Activated CD4-positive, alpha-beta T cell treated with anti-CD3 and anti-CD28 coated beads for 24 hours (primary cell): ENCODE measurements at places on chromosomes 13 and 19.

DNA sequence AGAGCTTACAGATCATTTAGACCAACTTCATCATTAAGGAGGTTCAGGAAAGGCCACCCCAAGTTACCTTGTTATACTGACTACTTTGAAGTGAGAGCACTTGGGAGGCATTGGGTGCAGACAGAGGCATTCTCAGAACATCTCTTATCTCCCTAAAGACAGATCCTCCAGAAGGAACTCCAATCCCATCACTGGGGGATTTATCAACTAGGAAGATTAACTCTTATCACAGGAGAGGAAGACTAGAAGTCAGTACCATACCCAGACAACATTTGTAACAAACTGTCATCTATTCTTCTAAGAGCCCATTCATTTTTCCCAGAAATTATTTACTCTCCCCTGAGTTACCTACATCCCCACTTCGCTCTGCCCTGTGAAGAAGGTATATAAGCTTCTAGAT is 5.8 kb upstream of the RFXAP start:
- DNase-seq, result no peak

GRCh38 chr13:48302871-48303358 is 636 bp upstream of the RB1 start:
- DNase-seq, result no peak

- DNase-seq, result no peak
Observed at GRCh38 chr13:89315287-89315686, 1644.1 kb downstream of the SLITRK5 start.

- DNase-seq, result no peak
Observed at GRCh38 chr13:45681113-45681512, 21.0 kb upstream of the CBY2 start.

GRCh38 chr13:50375792-50376191 is 360.5 kb downstream of the KCNRG start:
- no peak for DNase-seq

DNA sequence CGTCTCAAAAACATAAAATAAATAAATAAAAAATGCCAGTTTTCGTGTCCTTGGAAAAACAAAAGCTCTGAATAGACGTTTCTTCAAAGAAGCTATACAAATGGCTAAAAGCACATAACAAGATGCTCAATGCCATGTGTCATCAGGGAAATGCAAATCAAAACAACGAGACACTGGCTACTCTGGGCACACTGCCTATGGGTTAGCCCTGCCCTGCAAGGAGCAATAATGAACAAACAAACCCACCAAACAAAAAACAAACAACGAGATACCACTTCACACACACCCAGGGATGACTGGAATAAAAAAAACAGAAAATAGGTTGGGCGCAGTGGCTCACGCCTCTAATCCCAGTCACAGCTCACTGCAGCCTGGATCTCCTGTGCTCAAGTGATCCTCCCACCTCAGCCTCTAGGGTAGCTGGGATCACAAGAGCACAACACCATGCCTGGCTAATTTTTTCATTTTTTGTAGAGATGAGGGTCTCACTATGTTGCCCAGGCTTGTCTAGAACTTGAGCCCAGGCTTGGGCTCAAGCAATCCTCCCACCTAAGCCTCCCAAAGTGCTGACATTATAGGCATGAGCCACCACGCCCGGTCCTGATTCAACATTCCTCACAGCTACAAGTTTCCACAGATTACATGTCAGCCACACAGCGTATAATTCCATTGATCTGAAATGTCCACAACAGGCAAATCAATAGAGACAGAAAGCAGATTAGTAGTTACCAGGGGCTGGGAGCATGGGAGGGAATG is 15.5 kb upstream of the ISYNA1 start:
- DNase-seq, result no peak

GRCh38 chr13:72218966-72219365 is 352.0 kb upstream of the DACH1 start:
- no peak for DNase-seq

DNA sequence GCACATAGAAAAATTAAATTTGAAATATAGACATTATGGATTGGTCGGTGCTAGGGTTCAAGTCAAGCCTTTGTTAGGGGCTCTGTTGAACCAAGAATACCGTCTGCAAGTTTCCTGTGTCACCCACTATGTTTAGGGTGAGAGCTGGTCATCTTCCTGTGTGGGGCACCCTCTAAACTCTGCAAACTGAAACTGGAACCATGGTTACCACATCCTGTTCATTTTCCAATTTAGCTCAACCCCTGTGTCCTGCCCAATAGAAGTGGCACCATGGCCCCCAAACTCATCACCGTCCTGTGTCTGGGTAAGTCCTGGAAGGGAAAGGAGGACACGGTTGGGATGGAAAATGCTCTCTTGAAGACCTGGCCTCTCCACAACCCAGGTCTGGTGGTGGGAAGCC is 29.9 kb downstream of the LAIR2 start:
- DNase-seq, result no peak

DNA sequence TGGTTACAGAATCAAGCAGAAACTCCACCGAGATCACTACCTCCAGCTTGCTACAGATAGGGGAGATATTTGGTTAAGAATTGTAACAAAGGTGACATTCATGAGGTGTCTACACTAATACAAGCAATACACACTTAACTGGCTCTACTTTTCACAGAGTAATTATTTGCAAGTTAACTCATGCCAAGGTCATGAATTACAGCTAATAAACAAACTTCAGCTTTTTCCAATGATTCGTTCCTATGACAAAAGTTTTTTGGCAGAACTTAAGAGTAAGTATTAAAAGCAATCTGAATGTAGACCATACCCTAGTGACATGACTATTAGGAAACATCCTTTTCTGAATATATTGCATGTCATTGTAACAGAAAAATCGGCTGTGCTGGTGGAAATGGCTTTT is 72.1 kb downstream of the LHFPL6 start:
- no peak for DNase-seq

DNA sequence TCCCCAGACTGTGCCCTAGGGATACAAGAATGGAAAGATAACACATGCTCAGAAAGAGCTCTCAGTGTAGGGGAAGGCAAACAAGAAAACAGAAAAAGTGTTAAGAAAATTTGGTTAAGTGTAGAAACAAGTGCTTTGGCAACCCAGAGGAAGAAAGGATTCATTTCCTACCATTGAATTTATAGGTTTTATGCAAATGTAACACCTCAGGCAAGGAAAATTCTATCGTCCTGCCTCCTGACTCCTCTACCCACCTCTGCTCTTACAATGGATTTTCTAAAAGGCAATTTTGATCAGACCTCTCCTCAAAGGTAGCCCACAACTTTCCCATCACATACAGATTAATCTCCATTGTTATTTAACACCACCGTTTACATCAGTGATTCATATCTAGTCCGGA is 298.7 kb downstream of the RFC3 start:
- DNase-seq, result no peak

- no peak for DNase-seq
Observed at GRCh38 chr19:49336482-49337266, 1.5 kb downstream of the CD37 start.

GRCh38 chr19:50695251-50696093 is 24.1 kb downstream of the SHANK1 start:
- no peak for DNase-seq

GRCh38 chr13:91112201-91112923 is 235.1 kb upstream of the MIR17HG start:
- DNase-seq, result no peak

DNA sequence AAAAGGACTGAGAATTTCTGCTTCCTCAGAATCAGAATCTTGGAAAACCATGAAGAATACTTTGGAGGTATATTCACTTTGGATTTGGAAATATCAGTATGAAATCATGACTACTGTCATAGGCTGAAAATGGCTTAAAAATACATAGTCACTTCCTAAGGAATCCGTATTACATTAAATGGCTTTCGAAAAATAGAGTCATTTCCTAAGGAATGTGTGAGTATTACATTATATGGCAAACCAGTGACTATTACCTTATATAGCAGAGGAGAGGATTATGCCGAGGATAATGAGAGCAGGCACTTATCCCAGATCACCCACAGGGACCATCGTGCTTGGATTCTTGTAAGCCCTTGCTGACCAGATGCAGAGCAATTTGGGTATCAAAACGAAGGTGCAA is 1471.8 kb downstream of the EFNB2 start:
- DNase-seq, result no peak

- DNase-seq, result no peak
Observed at GRCh38 chr19:5149508-5149907, 180.6 kb downstream of the KDM4B start.

DNA sequence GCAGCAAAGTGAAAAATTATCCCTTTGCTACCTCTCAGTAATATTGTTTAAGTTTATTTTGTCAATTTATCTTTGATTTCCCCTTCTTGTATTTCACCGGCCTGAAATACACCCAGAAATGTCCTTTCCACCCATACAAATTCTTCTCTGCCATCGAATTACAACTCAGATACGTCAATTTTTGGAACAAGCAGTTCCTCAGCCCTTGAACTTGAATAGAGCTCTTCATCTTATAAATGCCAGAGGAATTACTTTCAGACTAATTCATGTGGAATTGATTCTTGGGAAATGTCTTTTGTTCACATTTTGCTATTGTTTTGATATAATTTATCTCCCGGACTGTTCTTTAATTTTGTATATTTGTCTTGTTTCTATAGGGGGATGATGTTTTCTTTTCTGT is 1359.3 kb upstream of the MIR17HG start:
- DNase-seq, result no peak

- DNase-seq, result no peak
Observed at GRCh38 chr13:39037410-39037879, 444 bp downstream of the PROSER1 start.

DNA sequence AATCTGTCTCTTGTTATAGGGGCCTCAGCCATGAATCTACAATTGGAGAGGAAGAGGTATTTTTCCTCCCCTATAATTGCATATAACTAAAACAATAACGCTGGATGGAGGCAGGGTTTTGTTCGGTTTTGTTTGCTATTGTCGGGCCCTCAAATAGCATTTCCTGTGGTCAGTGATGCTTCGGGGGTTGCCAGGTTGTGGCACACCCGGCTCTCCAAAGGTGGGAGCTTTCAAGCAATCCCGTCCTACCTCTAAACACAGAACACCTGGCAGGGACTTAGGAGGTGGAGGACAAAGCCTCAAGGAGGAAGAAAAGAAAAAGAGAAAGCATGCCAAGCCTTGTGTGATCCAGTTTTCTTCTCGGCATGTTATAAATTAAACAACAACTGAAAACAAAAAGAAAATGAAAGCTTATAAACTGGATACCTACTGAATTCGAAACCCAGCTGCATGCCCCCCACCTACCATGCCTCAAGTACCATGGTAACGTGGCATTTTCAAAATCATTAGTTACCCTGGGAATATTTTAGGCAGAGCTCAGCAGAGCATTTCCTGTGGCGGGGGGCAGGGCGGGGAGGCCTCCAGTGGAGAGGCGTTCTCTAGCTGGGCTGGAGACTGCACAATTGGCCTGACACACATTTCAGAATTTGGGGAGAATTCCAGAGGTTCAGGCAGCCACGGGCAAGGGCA is 213.8 kb downstream of the DCLK1 start:
- DNase-seq, result no peak

GRCh38 chr19:4913996-4914735 is 4.9 kb downstream of the UHRF1 start:
- DNase-seq, result no peak

- no peak for DNase-seq
Observed at GRCh38 chr13:94928127-94928775, 215.9 kb upstream of the SOX21 start.
